ENCODE measurements at places on chromosomes 3 and 15.

GRCh38 chr3:126683069-126683468, 21.0 kb upstream of the CHCHD6 start:
- no peak for DNase-seq

GRCh38 chr3:133329626-133330025, 70.2 kb upstream of the BFSP2 start:
- DNase-seq = no peak

GRCh38 chr3:184993394-184993793, 159.5 kb downstream of the C3orf70 start:
- no peak for DNase-seq

DNA sequence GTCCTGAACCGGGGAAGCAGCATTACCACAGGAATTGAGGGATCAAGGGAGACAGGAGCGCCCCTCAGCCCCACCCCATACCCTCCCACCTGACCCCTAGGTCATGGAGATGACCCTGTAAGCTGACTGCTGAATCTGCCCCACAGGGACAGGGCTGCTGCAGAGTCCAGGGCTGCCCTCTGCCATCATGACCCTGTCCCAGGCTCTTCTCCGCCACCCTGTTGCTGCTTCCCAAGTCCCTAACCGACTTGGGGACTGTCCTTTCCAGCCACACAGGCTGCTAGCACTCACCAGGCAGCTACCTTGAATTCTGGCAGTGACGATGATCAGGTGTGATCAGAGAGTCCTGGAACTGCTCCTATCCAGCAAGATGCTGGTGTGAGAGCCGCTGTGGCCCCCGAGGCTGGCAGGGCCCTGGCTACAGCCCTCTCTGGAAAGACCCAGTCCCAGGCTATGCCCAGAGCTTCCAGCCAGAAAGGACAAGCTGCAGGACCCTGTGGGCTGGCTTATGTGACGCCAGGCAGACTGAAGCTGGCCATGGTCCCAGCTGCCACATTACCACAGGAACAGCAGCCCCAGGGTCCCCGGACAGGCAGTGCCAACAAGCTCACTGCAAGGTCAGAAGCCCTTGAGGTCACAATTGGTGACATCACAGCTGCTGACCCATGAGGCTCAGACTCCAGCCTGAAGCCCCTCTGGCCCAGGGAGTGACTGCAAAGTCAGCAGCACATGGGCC, at the start of gene C3orf22:
Gene C3orf22 (minus strand): TSS at position 597 of the 736 bp plus-strand sequence. CDS start 5,542 bp downstream, outside the sequence.
- DNase-seq = no peak

DNA sequence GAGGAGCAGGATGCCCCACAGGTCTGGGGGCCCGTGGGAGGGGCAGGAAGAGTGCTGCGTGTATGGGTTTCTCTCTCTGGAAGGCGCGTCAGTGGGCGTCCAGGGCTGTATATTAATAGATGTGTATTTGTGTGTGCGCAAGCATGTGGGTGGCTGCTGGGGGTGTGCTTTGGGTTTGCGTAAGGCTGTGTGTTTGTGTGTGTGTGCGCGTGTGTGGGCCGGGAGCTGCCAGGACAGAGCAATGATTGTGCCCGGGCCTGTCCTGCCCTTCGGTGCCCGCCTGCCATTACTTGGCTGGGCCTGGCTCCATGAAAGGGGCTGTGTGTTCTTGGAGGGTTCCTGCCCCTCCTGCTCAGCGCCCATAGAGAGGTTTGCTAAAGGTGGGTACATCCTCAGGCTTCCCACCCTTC, 16.3 kb downstream of the CSPG4 start:
- no peak for DNase-seq

- no peak for DNase-seq
Observed at GRCh38 chr15:67584157-67584556, 41.7 kb downstream of the MAP2K5 start.

DNA sequence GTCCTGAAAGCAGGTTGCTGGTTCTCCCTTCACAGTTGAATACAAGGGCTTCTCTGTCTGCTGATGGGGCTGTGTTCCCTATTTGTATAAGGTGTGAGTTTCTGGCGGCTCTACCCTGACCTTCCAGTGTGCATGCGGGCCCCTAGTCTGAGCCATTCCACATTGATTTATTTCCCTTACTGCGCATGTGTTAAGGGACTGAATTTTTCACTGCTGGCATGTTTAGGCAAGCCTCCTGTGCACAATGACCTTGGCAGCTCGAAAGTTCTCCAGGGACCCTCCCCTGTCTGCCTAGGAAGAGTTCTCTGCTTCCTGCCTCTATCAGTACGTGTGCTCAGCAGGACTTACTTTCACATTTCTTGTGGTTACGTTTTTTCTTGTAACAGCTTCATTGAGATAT, 11.4 kb downstream of the TRAK1 start:
- no peak for DNase-seq

All from activated T-helper 2 cell treated with anti-CD3 and anti-CD28 coated beads, Interferon-gamma antibody, Interleukin-2, Interleukin-4, amounts not matched to agents 10 μg/mL and 5 μg/mL and 100 μg/mL, durations not matched to agents 14 hours and 24 hours and 36 hours (primary cell).